Tongue (tissue), 3 donors: ENCODE measurements at places on chromosomes 12 and 14. TPM values are rescaled to one million over a fixed set of nuclear protein-coding genes. Genes with fewer than 3 reads are reported as not detected.

DPPA3 gene
- total RNA-seq = not detected

STAC3 gene
- total RNA-seq = 310 TPM

PRPH gene
- total RNA-seq = 5.2 TPM

BDKRB1 gene
- total RNA-seq = 1.8 TPM

TMTC3 gene
- 37.1 TPM for total RNA-seq

NID2 gene
- 91.7 TPM for total RNA-seq

RHEBL1 gene
- total RNA-seq = 0.31 TPM

PPP1R3E gene
- total RNA-seq = 12.4 TPM

GPR132 gene
- 1.5 TPM for total RNA-seq

SIX4 gene
- 30.6 TPM for total RNA-seq

DCN gene
- 470 TPM for total RNA-seq

SPTB gene
- total RNA-seq = 386 TPM

AQP5 gene
- total RNA-seq = 10.4 TPM

- no peak for DNase-seq
Observed at GRCh38 chr12:38825006-38825405, 80.4 kb downstream of the CPNE8 start.

- no peak for DNase-seq
Observed at GRCh38 chr12:7046383-7047105, 14.0 kb upstream of the C1S start.

- DNase-seq = peak; percentile 48
Observed at GRCh38 chr14:71482671-71483070, 449.6 kb upstream of the RGS6 start.

GRCh38 chr12:13179211-13180074 is 17.1 kb upstream of the EMP1 start:
- peak; percentile 89 for DNase-seq

GRCh38 chr14:56026506-56026905 is 91.7 kb upstream of the PELI2 start:
- DNase-seq = no peak

GRCh38 chr12:96497855-96498254 is 8.5 kb downstream of the CFAP54 start:
- DNase-seq = peak; percentile 19

- DNase-seq = no peak
Observed at GRCh38 chr12:118428643-118429042, 52.3 kb downstream of the SUDS3 start.

DNA sequence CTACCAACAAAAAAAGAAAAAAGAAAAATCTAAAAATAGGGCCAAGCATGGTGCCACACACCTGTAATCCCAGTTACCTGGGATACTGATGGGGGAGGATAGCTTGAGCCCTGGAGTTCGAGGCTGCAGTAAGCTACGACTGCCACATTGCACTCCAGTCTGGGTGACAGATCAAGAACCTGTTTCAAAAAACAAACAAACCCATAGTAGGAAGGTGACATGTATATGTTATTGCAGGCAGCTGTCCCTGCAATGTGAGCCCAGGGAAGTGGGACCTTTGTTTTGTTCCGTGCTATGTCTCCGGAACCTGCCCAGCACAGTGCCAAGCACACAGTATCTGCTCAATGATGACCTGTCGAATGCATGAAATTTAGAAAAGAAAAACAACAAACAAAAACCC is 37.2 kb upstream of the YY1 start:
- no peak for DNase-seq

DNA sequence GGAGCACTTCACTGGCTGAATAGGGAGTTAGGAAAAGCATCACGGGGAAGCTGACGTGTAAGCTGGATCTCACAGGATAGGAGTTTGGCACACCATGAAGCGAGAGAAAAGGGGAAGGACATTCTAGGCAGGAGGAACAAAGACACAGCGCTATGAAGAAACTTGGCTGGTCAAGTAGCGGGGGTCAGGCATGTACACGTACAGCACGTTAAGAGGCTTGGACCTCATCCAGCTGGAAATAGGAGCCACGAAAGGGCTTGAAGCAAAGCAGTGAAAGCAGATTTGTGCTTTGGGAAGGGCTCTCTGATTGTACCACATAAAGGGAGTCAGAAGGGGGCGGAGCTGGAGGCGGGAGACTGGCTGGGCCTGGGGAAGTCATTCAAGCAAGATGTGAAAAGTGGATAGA is 19.6 kb upstream of the GALNT8 start:
- DNase-seq = peak; percentile 92

DNA sequence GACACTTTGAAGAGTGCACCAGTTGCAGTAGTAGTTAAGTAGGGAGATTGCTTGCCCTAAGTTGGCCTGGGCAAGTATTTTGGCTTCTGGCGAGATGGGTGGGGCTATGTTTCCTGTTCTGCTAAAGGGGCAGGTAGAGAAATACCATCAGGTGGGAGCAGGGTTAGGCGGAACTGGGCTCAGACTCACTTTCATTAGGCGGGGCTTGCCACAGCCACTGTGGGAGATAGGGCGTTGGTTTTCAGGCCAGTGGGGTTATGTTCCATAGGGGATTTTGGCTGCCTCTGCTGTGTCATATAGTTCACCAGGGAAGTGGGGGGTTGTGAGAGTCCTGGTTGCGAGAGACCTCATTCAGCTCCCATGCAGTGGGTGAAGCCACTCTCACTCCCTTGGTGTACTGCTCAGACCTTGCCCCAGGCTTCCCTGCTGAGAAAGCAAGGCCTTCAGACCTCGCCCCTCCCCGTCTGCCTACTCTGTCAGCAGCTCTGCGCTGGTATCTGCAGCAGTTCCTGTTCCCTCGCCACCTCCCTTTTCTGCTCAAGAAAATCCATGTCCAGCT is 43.3 kb downstream of the AEBP2 start:
- DNase-seq = no peak

GRCh38 chr12:30501718-30502117 is 194.0 kb downstream of the IPO8 start:
- no peak for DNase-seq

- DNase-seq = no peak
Observed at GRCh38 chr12:57548488-57548887, 1.4 kb upstream of the KIF5A start.

- no peak for DNase-seq
Observed at GRCh38 chr12:57892232-57892972, 45.9 kb upstream of the CTDSP2 start.

DNA sequence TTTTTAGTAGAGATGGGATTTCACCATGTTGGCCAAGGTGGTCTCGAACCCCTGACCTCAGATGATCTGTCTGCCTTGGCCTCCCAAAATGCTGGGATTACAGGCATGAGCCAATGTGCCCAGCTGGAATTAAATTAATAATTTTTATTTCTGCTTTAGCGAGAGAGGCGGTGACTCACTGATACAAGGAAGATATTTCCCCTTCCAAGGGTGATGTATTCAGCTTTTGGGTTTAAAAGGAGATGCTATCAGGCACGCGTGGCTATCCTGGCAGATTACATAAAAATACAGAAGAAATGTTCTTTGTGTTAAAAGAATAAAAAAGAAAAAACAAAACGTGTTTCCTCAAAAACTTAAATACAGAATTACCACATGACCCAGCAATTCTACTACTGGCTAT is 12.4 kb upstream of the P2RX7 start:
- no peak for DNase-seq

GRCh38 chr12:112964915-112965314 is 13.4 kb upstream of the OAS2 start:
- DNase-seq = no peak

- DNase-seq = peak; percentile 7
Observed at GRCh38 chr12:130014485-130014807, 110.6 kb upstream of the TMEM132D start.

- peak; percentile 78 for DNase-seq
Observed at GRCh38 chr12:29990971-29991370, 207.2 kb upstream of the TMTC1 start.

GRCh38 chr14:48580692-48581091 is 905.3 kb upstream of the MDGA2 start:
- no peak for DNase-seq

DNA sequence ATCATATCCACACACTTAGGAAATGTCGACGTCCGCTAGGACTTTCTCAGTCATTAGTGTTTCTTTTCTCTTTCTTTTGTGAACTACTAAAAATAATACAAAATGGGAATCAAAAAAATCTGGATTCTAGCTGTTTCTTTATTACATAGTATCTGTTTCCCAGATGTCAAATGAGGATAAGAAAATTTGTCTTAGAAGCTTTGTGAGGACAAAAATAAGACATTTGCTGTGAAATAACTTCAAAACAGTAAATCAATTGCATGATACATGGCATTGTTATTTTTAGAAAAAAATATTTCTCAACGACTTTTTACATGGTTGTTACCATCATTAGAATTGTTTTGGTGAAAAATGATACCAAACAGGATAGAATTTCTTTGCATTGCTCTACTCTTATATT is 71.4 kb upstream of the IFNG-AS1 start:
- DNase-seq = no peak

GRCh38 chr14:92407410-92407809 is 84.4 kb downstream of the SLC24A4 start:
- no peak for DNase-seq

DNA sequence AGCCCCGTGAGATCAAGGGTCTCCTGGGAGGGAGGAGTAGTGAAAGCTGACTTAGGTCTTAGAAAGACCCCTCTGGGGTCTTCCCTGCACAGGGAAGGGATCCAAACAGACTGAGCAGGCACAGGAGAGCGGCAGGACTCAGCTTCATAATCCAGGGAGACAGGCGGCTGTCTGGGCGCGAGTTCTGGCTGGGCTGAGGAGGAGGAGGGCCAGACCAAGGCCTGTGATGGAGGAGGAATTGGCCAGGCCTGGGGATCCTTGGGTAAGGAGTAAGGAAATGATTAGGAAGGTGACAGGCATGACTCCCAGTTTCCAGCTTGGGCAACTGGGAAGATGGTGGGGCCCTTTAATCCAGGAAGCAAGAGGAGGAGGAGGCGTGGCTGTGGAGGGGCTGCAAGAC is 93.1 kb downstream of the DICER1 start:
- no peak for DNase-seq

- no peak for DNase-seq
Observed at GRCh38 chr12:88625356-88625755, 45.1 kb upstream of the KITLG start.

- DNase-seq = no peak
Observed at GRCh38 chr12:104567832-104568486, 111.2 kb downstream of the CHST11 start.

DNA sequence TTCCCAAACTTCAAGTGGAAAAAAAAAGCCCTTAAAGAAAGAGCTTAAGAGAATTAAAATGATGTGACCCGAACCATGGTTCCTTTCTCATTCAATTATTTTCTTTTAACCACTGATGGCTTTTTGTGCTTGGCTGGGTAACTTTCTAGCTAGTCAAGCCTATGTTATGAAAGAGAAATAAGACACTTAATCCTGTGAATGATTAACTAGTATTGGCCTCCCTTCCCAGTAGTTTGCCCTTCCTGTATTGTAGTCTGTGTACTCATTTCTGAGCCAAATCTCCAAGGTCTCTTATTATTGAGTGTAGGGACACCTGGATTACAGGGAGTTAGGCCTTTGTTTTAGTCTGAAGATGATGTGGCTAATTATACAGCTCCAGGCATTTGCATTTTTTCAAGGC is 353.0 kb downstream of the RAD51B start:
- DNase-seq = no peak
